AG10803 (cell line): ENCODE measurements at places on chromosomes 2 and 18.

- no peak for DNase-seq
Observed at GRCh38 chr2:113112871-113113270, 14.5 kb upstream of the IL1RN start.

GRCh38 chr2:117557626-117558025 lies 256.9 kb upstream of the DDX18 start:
- no peak for DNase-seq

GRCh38 chr2:106147159-106147558 lies 46.9 kb downstream of the UXS1 start:
- peak; percentile 77 for DNase-seq

- DNase-seq, result no peak
Observed at GRCh38 chr18:48274301-48274700, 134.9 kb downstream of the ZBTB7C start.

DNA sequence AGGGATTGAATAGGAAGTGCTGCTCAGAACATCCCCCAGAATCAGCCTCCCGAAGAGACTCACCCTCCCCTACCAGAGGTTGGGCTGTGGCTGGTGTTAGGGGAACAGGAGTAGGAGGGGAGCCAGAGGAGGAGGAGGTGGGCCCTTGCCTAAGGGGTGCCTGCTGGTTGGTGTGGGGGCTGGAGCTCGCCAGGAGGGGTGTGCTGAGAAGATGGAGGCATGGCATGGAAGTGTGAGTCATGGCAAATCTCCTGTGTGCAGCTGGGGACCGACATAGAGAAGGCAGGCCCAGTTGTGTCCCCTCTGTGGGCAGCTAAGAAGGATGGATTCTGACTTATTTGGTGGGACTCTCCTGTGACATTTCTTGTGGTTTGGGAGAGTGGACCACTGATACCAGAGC lies 73.7 kb downstream of the DGKD start:
- no peak for DNase-seq

DNA sequence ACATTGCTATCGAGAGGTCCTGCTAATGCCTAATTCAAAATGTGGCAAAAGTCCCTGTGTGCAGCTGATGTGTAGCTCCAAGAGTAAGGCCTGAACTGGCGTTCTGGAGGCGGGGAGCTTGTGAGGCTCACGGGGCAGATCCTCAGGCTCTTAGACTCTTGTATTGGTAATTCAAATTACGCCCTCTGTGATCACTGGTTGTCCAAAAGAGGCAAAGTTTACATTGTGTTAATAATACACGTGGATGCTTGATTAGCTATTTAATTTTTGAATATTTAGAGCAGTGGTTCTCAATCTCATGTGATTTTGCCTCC lies 12.4 kb upstream of the CRYGA start:
- DNase-seq, result no peak

DNA sequence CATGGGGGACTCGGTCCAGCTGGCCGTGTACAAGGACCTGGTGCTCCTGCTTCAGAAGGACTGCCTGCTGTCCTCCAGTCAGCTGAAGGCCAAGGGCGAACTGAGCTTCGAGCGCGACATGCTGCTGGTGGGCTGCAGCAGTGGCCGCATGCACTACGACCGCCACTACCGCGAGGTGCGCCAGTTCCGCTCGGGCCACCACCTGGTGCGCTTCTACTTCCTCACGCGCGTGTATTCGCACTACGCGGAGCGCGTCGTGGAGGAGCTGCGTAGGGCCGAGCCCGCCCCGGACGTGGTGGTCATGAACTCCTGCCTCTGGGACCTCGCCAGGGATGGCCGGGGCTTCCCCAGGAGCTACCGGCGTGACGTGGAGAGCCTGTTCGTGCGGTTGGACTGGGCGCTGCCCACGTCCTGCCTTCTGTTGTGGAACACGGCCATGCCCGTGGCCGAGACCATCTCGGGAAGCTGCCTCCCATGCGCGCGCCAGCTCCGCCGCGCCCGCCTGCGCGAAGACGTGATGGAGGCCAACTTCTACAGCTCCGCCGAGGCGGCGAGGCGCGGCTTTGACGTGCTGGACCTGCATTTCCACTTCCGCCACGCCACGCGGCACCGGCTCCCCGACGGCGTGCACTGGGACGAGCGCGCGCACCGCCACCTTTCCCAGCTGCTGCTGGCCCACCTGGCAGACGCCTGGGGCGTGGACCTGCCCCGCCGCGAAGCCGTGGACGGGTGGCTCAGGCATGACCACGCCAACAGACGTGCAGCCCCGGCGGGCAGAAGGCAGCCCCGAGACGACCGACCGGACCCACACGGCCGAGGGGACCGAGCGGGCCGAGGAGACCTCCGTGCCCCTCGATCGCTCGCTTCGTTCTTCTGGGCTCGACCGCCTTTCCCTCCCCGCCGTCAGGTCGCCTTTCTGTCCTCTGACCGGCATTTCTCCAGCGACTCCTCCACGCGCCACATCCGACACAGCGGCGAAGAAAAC lies 293.9 kb upstream of the ERBB4 start:
- no peak for DNase-seq

DNA sequence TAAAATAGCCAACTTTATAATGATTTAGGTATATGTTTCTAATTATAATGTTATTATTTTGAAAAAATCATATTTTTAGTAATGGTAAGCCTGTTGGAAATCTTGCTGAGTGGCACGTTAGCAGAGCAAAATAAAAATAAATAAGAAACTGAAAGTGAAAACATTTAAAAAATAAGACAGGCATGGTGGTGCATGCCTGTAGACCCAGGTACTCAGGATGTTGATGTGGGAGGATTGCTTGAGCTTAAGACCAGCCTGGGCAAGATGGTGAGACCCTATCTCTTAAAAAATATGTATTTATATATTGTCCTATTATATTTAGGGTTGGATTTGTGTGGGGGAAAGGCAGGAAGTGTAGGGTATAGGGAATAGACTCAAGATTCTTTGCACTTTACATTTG lies 15.8 kb upstream of the ANKRD12 start:
- no peak for DNase-seq

DNA sequence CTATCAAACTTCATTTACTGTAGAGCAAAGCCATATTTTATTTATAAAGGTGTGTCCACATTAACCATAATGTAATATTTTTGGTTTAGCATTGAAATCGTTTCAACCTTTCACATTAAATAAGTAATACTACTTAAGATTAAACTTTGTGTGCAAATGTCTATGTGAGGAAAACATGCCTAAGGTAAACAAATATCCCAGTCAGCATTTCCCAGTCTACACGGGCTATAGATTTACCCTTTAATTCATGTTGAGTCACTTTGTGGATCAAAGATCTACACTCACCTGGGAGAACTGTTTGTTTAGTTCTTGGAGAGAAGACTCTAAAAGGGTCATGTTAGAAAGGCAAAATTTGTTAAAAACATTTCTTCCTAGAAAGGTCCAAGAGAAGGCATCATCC lies 89.1 kb downstream of the ABCA12 start:
- DNase-seq, result no peak

DNA sequence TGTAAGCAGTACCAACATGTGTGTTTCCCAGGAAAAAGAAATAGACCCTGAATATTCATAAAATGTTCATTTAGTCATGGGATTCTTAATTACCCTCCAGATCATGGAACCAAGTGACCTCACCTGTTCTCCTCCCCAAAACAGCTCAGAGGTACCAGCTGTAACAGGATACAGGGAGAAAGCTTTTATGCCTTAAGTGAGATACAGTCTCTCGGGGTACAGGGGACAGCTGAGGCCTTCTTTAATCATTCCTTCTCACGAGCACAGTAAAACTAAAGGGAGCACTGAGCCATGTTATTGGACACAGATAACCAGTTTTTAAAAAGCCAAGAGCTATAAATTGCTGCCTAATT lies 16.6 kb downstream of the EPHA4 start:
- no peak for DNase-seq

GRCh38 chr2:110732422-110733413 lies at the start of gene ACOXL:
Gene ACOXL, plus strand, starts transcription at chr2:110732573. Its CDS starts 35,817 bp downstream, at chr2:110768390.
- no peak for DNase-seq

- DNase-seq, result no peak
Observed at GRCh38 chr2:45710468-45710867, 59.0 kb downstream of the PRKCE start.

DNA sequence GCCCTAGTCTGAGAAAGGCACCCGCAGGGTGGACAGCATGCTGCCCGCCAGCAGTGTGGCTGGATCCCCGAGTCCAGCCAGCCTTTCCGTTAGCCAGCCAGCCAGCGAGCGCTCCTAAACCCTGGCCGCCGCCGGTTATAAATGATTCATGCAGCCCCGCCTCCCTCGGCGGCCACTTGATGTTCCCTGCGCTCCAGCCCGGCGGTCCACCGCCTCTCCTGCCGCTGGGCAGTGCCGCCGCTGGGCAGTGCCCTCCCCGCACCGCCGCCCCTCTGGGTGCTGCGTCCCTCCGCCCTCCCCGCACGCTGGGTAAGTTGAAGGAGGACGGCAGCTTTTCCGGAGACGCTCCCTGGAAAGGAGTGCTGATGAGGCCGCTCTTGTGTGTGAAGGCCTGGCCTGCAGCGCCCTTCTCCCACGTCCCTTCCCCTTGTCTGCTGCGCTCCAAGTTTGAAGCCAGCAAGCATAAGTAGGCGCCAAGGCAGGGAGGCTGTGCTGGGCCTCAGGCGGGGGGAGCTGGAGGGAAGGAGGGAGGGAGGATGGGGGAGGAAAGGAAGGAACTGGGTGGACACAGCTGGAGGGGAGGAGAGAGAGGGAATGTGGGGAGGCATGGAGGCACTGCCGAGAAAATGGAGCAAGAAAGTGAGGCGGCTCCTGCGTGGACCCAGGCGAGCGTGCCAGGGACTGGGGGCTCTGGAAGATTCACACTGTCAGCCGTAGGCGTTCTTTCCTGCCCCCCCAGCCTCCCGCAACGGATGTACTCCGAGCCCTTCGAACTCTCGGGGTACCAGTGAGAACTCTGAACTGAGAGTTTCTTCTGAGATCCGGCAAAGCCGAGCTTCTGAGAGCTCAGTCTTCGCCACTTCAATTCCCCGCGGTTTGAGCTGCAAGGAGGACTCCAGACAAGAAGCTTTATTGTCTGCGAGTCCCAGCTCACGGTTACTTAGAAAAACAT lies 131.9 kb downstream of the GLI2 start:
- peak; percentile 75 for DNase-seq

DNA sequence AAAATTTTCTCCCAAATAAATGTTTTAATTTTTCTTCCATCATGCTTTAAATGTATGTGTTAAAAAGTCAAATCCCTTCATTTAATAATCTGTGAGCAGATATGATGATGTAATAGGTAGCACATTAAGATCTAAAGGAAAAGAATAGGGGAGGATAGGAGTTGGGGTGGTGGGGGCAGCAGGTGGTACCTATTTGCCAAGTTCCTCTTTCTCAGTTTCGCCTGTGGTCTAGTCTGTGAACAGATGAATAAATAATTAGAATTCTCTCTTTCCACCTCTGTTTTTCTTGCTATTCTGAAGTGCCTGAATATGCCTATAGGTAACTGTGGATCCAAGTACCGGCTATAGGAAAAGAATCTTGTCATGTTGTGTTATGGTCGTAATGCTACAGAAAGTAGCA lies 152.5 kb downstream of the NRXN1 start:
- no peak for DNase-seq

- DNase-seq, result no peak
Observed at GRCh38 chr2:237715459-237715947, 83.1 kb upstream of the RBM44 start.

DNA sequence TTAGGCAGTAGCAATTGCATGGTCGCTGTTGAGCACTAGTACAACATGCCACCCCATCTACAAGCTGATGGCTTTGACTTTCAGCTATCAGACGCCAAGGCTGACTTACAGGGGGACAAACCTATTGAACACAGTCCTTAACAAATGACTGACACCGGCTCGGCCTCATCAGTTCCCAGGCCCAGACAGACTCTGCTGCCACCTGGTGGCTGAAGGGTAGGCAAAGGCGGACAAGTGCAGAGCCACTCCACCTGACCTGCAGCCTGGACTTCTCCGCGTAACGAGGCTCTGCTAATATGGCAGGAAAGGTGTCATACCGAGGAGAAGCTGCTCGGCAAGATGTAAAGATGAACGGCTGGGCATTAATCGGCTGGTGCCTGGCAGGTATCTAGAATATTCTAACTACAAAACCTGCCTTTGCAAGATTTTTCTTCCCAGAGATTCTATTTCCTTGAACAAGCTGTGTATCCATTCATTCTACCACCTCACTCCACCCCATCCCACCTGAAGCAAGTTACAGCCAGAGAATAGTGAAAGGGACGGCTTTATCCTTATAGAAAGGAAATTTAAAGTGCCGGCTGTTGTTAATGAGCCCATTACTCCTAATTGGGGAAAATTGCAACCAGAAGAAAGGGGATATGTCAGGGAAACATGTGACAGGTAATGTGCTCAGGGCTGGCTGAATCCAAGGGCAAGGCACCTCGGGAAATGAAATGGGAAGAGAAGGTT lies 67.4 kb downstream of the STEAP3 start:
- DNase-seq, result peak; percentile 8

- DNase-seq, result no peak
Observed at GRCh38 chr18:23730857-23731256, 41.6 kb downstream of the LAMA3 start.

DNA sequence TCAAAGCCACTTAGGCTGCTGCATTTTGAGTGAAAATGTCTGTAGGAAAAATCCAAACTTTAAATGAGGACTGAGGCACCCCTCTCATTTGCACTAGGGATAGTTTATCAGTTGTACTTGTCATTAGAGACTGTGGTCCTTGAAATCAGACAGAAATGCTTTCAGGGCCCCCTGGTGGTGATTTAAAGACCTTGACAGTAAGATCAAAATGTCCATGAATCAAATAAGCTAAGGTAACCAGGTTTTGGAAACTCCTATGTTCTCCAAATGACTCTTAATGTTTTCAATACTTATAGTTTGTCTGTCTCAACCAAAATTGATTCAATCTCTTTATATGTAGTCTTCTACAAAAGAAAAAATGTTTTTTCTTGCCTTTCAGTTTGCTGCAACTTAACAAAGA lies 28.8 kb upstream of the DDX18 start:
- peak; percentile 49 for DNase-seq

GRCh38 chr2:7730449-7730848 lies 813.2 kb downstream of the RNF144A start:
- DNase-seq, result no peak

DNA sequence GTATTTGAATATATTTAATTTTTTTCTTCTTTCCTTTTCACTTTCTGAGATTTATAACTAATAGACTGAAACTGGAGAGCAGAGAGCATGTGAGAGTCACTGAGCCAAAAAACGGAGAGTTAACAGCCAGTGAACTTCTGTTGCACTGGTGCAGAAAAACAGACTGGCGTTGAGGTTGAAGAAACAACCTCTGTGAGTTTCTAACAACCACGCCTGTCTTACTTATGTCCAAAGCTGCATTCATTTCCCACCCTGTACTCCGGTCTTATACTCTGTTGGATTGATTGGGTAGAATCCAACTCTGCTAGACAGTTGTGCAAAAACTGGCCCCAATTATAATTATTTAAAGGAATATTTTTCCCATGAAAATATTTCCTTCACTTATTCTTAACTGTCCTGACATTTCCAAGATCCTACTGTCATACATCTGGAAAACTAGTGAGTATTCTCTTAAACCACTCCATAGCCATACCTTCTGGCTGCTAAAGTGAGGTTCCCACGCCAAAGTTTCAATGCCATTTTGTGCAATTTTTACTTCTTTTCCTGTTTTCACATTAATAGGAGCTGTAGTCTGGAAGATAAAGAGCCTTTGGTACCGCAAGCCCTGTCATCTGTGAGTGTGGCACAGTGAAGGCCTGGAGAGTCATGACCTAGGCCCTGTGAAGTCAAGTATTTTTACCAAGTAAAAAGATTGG lies 9.4 kb downstream of the CYP1B1 start:
- DNase-seq, result no peak

- no peak for DNase-seq
Observed at GRCh38 chr2:86225581-86225980, 26.3 kb downstream of the MRPL35 start.
